Lung microvascular endothelial cell (primary cell): ENCODE measurements at places on chromosomes 3 and 15. TPM values are rescaled to one million over a fixed set of nuclear protein-coding genes. Genes with fewer than 3 reads are reported as not detected.
A peak's percentile ranks its signal among the peaks of the same experiment; 100 is the strongest.

DNA sequence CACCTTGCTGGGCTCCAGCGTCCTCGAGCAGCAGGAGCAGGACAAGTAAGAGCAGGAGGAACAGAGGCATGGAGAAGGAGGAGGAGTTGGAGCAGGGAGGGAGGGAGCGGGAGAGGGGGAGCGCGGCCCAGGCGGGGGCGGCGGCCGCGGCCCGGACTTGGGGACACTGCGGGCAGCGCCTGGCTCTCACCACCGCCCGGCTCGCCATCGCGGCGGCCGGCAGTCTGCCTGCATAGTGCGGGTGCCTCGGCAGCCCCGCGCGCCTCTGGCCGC lies 440 bp downstream of the DCBLD2 start:
- peak; percentile 52 for DNase-seq

Gene PAK6
- not detected in 2 replicates for total RNA-seq

Gene ALDH1A2
- total RNA-seq: 24.6 and 34.5 TPM in 2 replicates

DNA sequence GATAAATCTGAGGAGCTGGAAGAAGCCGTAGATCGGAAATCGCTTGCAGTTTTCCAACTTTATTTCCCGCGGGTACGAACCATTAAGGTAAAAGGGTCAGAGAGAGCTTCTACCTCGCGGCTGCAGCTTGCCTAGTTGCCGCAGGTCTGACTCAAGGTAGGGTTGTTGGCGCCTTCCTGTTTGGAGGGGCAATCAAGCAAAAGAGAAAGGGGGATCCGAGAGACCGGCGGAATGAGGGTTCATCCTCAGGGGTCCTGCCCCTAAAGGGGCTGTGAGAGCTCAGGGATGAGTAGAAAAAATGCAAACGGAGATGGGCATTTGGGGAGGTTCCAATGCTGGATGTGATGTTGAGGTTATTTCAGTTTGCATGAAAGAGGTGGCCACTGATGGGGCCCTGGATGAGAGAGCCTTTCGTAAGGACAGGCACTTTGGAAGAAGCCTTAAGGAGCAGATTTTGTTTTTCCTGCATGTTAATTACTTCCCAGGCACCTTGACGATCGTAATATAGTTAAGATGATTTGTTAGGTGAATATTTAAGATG lies 265.4 kb downstream of the CGGBP1 start:
- DNase-seq: no peak

Gene LRRC3B
- total RNA-seq: not detected in 2 replicates

Gene APOD
- total RNA-seq: 2.4 and 144 TPM in 2 replicates

Gene GCNT3
- total RNA-seq: not detected in 2 replicates

Gene STRIT1
- total RNA-seq: not detected in 2 replicates

Gene TPRG1
- under 0.01 and 0.22 TPM in 2 replicates for total RNA-seq

Gene SPINK8
- not detected in 2 replicates for total RNA-seq

Gene KCNAB1
- total RNA-seq: 0.65 and 2.0 TPM in 2 replicates

Gene P4HTM
- total RNA-seq: 1.6 and 5.7 TPM in 2 replicates

DNA sequence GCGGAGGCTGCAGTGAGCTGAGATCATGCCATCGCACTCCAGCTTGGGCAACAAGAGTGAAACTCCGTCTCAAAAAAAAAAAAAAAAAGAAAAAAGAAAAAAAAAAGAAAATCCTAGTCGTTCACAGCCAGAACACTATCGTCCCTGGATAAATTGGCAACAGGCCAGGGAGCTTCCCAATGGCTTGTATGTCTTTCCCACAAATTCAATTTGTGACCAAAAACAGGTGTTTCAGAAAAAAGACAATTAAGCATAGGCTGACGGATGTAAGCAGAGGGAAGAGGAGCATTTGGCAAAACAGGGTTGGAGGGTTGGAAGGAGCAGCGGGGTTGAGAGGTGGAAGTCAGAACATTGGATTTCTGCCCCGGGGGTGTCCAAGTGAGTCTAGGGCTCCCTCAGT lies 8.5 kb downstream of the EPB42 start:
- peak; percentile 35 for DNase-seq

Gene CLCN2
- 1.5 and 1.8 TPM in 2 replicates for total RNA-seq

DNA sequence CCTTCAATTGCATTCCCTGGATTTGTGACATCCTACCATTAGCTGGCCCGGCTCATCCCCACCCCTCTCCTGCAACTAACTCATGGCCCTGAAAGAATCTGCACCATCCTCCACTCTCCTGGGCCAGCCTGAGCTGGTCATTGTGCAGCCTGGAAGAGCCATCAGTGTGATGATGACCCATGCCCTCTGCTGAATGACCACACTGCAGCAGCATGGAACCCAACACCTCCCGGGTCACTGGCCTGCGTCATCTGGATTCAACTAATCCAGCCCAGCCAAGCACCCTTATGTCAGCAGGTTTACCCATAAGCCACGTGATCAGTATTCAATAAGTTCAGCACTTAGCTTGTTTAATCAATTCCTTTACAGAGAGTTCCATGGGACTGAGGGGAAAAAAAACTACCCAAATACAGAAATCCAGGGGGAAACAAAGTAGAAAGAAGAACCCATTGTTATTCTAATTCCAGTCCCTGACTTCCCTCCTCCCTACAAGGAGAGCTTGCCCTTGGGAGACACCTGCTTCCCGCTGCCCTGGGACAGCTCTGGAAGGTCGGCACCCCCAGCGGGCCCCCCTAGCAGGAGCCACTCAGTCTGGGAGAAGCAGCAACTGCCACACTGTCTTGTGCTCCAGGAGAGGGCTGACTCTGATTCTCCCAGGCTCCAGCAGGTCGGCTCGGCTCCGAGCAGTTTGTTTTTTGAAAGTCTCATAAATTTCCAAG lies 309.1 kb upstream of the TLE3 start:
- DNase-seq: no peak

Gene ARL13B
- 5.4 and 10.9 TPM in 2 replicates for total RNA-seq

Gene EBLN2
- 2.0 and 3.0 TPM in 2 replicates for total RNA-seq

GRCh38 chr3:141116721-141117120 lies 65.6 kb downstream of the SPSB4 start:
- DNase-seq: no peak

Gene ZNF660
- total RNA-seq: 0.22 and 1.4 TPM in 2 replicates

DNA sequence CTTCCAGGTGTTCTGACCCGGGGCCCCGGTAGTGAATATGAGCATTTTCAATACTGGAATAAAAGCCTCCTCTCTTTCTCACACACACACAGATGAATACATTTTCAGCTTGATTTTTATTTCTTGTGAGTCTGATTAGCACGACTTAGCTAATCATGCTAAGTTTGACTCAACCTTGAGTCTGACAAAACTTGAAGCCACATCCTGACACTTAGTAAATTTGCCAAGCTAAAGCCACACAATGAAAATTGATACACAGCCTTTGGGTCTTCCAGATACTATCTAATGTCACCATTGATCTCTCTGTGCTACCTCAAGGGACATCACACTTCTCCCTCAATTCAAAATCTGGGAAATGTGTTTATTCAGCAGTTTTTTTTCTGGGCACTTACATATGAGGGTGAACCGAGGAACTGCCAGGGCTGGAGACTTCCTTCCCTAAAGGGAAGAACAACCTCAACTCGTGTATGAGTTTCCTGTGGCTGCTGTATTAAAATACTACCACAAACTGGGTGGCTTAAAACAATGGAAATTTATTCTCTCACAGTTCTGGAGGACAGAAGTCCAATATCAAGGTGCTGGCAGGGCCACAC lies 18.6 kb downstream of the TMEM266 start:
- no peak for DNase-seq

Gene PHC3
- 9.6 and 15.3 TPM in 2 replicates for total RNA-seq

DNA sequence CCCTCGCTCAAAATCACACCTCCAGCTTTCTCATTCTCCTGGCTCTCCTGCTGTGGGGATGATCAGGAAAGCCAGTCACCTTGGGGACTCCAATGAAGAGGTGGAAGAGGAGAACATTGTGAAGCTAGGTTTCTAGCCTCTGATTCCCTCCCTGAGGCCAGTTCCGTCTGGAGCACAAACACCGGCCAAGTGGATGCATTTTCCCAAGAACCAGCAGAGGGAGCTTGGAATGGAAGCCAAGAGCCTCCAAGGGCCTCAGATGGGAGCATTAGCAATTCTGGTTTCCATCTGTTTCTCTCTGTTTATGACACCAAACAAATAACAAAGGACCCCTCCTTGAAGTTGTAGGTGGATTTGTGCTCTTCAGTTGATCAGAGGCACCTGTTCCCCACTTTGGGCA lies 40.6 kb upstream of the NMNAT3 start:
- no peak for DNase-seq

Gene OIP5
- 1.2 and 4.4 TPM in 2 replicates for total RNA-seq

Gene ANKRD63
- total RNA-seq: not detected in 2 replicates

DNA sequence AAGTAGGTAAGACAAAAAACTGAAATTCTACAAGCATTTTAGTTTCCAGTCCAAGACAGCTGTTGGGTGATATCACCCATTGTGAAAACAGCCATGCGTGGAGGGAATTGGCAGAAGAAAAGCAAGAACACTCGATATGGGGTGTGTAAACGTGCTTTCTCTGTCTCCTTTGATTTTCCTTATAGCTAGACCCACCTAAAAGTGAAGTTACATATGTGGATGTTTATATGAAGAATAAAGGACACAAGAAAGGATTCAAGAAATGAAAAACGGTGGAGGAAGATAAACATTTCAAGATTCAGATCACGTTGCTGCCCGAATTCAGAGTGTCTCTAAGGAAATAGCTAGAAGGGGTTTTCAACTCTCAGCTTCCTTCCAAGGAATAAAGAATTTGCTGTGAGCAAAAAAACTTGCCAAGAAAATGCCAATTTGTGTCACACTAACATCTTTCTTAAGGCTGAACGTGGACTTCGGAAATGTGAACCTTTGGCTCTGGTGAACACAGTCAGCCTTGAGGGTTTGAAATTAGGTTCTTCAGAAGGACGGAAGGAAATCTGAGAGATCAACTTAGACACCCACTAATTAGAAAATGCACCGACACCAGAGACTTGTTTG lies 269.0 kb upstream of the ADAMTS9 start:
- DNase-seq: no peak

Gene CHST13
- not detected in 2 replicates for total RNA-seq

Gene WWTR1
- 124 and 142 TPM in 2 replicates for total RNA-seq

Gene DCUN1D1
- 14.4 and 16.5 TPM in 2 replicates for total RNA-seq

GRCh38 chr3:13616359-13616758 lies 67.4 kb downstream of the FBLN2 start:
- no peak for DNase-seq

DNA sequence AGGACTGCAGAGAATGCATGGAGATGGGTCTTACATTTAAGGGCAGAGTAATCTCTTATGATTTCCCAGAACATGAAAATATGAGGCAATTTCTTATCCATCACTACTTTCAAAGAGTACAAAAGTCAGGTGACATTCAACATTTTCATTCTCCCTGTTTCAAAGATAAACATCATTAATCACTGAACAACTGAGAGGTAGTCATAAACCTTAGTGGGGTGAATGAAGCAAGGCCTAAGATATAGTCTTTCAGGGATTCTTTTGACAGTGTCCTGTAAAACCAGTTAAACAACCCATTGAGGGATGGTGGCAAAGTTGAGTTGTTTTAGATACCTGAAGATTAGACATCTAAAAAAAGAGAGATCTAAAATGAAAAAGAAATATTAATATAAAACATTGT lies 271.6 kb upstream of the CBLB start:
- no peak for DNase-seq

Gene GRK7
- not detected in 2 replicates for total RNA-seq

Gene LDHAL6B
- total RNA-seq: not detected in 2 replicates

GRCh38 chr3:114668099-114668498 lies 374.3 kb downstream of the TIGIT start:
- DNase-seq: no peak

DNA sequence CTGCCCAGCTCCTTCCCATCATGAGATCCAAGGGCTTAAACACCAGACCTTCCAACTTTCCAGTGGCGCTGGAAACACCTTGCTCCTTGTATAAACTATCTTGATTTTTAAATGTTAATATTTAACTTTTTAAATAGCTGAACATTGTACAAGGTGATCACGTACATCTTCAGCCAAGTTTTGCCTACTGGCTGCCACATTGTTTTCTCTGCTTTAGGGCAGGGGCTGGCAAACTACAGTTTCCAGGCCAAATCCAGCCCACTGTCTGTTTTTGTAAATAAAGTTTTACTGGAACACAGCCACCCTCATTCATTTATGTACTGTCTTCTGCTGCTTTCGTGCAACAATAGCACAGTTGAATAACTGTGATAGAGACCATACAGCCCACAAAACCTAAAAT lies 27.6 kb upstream of the FOXP1 start:
- no peak for DNase-seq

DNA sequence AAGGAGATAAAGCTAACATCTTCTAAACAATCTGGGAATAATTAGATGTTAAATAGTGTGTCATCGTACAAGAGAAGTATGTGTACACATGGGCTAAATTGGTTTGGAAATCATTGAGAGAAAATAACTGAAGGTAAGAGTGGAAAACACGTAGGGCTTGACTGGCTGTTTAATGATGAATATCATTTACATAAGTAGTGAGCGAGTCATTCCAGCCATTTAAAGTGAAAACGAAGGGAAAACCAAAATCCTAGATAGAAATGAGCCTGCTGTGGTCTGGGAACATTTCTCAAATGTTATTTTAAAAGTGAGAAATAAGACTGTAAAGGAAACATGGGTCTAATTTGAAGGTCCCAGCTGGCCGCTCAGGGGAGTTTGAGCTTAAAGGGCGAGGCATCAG lies 41.9 kb upstream of the KCNMB2 start:
- no peak for DNase-seq

- DNase-seq: no peak
Measured at GRCh38 chr15:57048930-57049549, 130.6 kb downstream of the TCF12 start.

Gene LMAN1L
- not detected in 2 replicates for total RNA-seq

- DNase-seq: no peak
Measured at GRCh38 chr3:186901135-186901734, 29.1 kb upstream of the ST6GAL1 start.

DNA sequence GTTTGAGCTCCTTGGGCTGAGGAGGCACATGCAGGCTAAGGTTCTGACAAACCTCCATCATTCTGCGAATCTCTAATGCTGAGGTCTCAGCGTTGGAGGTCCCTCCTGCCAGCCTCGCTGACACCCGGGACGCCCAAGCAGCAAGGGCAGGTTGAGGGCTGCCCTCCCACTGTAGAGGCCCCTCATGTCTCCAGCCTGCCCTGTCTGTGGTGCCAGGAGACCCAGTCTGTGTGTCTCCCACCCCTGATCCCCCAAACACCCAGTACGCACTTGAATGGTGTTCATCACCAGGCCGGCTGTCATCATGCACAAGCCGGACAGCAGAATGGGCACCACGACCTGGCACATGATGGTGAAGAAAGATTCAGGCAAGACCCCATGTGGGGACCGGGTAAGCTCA lies 27.8 kb downstream of the SLC41A3 start:
- DNase-seq: no peak

DNA sequence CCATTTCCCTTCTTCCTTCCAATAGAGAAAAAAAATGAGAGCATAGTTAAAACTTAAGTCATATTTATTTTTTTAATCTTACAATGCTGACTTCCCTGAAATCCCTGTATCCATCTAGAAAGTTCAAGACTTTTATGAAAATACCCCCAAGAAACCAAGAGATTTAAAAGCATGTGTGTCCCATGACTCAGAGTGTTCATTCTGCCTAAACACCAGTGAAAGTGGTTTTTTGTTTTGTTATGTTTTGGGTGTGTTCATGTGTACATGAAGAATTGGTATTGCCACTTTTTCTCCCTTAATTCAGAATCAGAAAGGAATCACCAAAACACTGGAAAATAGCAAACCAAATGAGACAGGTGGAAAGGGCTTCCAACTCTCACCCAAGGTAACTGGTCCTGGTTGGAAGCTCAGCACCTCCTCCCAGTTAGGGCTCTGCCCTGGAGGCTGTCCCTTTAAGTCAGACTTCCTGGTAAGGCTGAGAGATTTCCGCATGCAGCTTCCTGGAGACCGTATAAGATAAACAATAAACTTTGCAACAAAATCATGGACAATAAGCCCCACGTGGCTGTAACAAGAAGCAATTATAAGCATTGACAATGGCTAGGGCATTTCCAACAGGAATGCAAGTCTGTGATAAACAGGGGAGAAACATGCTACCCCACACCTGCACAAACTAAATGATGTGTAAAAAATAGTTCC lies 121.9 kb upstream of the ARHGEF3 start:
- peak; percentile 97 for DNase-seq
